ENCODE measurements at places on chromosomes 12 and 14.
A peak's percentile ranks its signal among the peaks of the same experiment; 100 is the strongest.

DNA sequence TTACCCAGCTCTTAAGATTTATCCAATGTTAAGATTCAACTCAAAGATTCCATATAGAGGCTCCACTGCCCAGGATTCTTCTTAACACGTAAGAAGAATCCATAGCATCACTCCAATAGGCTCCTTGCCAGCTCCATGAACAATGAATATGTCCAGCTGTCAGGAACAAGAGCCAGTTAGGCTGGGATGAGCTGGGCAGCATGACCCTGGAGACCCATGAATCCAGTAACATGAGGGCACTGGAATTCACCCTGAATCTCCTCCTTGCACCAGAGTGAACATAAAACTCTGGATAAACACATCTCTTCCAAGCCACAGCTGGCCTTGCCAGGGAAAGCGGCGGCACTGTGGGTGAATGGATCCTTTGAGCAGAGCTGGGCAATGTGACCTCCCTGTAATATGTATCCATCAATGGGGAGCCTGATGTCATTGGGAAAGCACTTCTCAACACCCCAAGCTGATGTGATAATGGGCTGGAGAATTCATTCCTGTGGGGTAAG, 24.4 kb upstream of the TC2N start:
- H3K36me3 ChIP-seq, result no peaks in the 10 kb centered on the region
- H3K27ac ChIP-seq, result no peak overlapping the region
- no peak overlapping the region for H3K4me3 ChIP-seq

DNA sequence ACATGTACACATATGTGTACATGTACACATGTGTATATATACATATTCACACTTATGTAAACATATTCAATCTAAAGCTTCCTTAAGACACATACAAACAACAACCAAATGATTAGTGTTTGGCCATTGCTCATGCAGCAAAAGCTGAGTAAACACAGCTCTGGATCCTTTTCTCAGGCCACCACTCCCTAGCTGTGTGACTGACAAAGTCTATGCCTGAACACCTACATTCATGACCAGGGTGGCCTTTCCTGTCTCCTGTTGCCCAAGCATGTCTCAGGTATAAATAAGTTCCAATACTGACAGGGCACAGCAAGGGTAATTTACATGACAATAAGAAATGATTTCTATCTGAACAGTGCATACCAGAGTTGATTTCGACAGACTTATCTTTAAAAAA, 1.4 kb upstream of the PTPRO start:
- H3K27me3 ChIP-seq, result peaks cover 12% of the 10 kb centered on the region
- H3K4me3 ChIP-seq, result no peak overlapping the region
- DNase-seq, result no peak
- H3K36me3 ChIP-seq, result no peaks in the 10 kb centered on the region

DNA sequence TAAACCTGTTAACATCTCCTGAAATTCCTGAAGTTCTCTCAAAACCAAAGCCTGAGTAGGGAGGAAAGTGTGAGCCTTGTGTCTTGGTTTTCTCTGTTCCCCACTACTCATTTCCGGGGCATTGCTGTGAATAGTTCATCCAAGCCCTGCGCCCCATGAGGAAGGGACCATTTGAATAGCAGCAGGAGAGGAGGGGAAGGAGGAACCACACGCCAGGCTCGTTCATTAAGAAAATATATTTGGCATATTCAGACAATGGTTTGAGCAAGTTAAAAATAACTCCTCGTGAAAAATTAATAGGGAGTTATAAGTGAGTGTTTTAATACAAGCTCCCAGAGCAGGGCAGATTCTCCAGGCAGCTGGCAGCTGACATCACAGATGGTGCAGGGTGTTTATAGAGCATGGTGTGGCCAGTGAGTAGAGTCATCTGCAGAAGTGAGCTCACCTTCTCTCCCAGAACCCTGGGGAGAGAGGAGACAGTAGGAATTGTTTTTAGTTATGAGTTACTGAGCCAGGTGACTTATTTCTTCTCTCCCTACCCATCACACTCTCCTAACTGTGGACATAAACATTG, 29.5 kb upstream of the CISTR start:
- no peak overlapping the region for H3K27ac ChIP-seq
- H3K36me3 ChIP-seq, result no peaks in the 10 kb centered on the region
- no peaks in the 10 kb centered on the region for H3K4me1 ChIP-seq

DNA sequence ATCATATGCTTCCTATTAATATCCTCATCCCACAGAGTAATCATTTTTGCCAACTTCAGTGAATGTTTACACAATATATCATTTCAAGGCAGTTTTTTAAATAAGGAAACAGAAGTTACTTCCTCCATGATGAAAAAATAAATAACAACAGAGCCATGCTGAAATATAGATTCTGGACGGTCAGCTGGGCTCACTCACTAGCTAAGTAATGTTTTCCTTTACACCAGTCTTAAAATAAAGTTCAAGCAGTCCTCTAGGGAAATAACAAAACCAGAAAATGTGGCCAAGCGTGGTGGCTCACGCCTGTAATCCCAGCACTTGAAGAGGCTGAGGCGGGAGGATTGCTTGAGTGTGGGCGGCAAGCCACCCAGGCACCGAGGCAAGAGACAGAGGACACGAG, 28.7 kb downstream of the AICDA start:
- no peak for DNase-seq
- no peaks in the 10 kb centered on the region for H3K36me3 ChIP-seq
- no peaks in the 10 kb centered on the region for H3K4me1 ChIP-seq
- no peak overlapping the region for H3K27ac ChIP-seq
- no peak overlapping the region for H3K4me3 ChIP-seq

- no peaks in the 10 kb centered on the region for H3K27me3 ChIP-seq
- H3K36me3 ChIP-seq, result no peaks in the 10 kb centered on the region
- no peak overlapping the region for H3K27ac ChIP-seq
These were observed 75.9 kb downstream of the AKAP6 start for GRCh38 chr14:32404784-32405573.

- H3K27me3 ChIP-seq, result no peaks in the 10 kb centered on the region
- no peaks in the 10 kb centered on the region for H3K36me3 ChIP-seq
- no peak overlapping the region for H3K4me3 ChIP-seq
- H3K4me1 ChIP-seq, result peaks cover 4% of the 10 kb centered on the region
- no peak for DNase-seq
- no peak overlapping the region for H3K27ac ChIP-seq
These were observed 59.4 kb downstream of the TTC7B start for GRCh38 chr14:90756755-90757345.

DNA sequence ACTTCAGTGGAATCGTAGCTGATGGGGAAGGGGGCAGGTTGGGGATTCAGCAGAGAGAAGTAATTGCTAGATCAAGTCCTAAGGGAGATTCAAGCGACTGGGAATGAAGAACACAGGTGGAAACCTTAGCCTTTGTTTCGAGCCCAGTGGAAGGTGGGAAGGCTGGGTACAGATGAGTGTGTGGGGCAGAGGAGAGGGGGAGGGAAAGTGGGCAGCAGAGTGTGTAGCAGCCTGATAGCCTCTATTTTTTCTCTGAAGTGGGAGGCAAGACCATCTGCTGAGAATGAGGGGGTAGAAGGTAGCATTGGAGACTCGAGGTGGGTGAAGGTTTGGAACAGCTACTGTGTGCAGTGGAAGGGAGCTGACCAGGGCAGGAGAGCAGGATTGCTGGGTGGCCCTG, 91.0 kb downstream of the ADCK1 start:
- H3K4me3 ChIP-seq, result no peak overlapping the region
- no peaks in the 10 kb centered on the region for H3K27me3 ChIP-seq
- H3K27ac ChIP-seq, result no peak overlapping the region
- no peaks in the 10 kb centered on the region for H3K4me1 ChIP-seq
- H3K36me3 ChIP-seq, result no peaks in the 10 kb centered on the region
- no peak for DNase-seq

GRCh38 chr14:90381011-90381786, 15.6 kb upstream of the CALM1 start:
- peak overlapping the region; percentile 99 for H3K27ac ChIP-seq
- peak overlapping the region; percentile 5 for H3K4me3 ChIP-seq
- no peaks in the 10 kb centered on the region for H3K36me3 ChIP-seq
- peaks cover 19% of the 10 kb centered on the region for H3K4me1 ChIP-seq

GRCh38 chr12:13980538-13981295, 685 bp downstream of the GRIN2B start:
- no peaks in the 10 kb centered on the region for H3K36me3 ChIP-seq
- H3K27me3 ChIP-seq, result peaks cover 4% of the 10 kb centered on the region
- H3K4me3 ChIP-seq, result peak overlapping the region; percentile 29
- DNase-seq, result no peak

- H3K36me3 ChIP-seq, result no peaks in the 10 kb centered on the region
- H3K4me3 ChIP-seq, result no peak overlapping the region
- H3K27me3 ChIP-seq, result no peaks in the 10 kb centered on the region
These were observed 191.5 kb upstream of the BTG1 start for GRCh38 chr12:92337128-92337527.

- no peak overlapping the region for H3K4me3 ChIP-seq
- H3K27me3 ChIP-seq, result no peaks in the 10 kb centered on the region
- H3K27ac ChIP-seq, result no peak overlapping the region
- H3K36me3 ChIP-seq, result no peaks in the 10 kb centered on the region
- H3K4me1 ChIP-seq, result no peaks in the 10 kb centered on the region
- DNase-seq, result no peak
These were observed 105.4 kb downstream of the SRGAP1 start for GRCh38 chr12:63949902-63950301.

- no peak for DNase-seq
- H3K36me3 ChIP-seq, result no peaks in the 10 kb centered on the region
- no peak overlapping the region for H3K4me3 ChIP-seq
- H3K4me1 ChIP-seq, result no peaks in the 10 kb centered on the region
- no peak overlapping the region for H3K27ac ChIP-seq
These were observed 127.2 kb downstream of the SLC15A5 start for GRCh38 chr12:16150276-16150675.
